Sigmoid colon (tissue), 7 donors: ENCODE measurements at places on chromosomes 3 and 15.

DNA sequence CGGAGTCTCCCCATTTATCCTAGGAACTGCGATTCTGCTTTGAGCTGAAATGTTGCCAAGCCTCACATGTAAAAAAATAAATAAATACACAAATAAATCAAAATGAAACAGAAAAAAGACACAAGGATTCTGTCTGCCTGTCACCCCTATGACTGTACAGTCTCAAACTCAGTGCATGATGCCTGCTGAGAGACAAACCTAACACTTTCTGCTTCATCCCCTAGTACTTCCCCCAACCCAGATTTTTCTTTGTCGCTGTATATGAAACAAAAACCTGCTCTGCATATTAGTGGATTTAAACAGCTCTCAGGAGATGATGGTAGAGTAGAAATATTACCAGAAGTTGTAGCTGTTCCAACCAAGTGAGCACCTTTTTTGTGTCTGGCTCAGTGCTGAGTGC, 530.7 kb upstream of the CFAP20DC start:
- H3K4me1 ChIP-seq = no peaks in the 10 kb centered on the region
- no peaks in the 10 kb centered on the region for H3K27me3 ChIP-seq
- H3K4me3 ChIP-seq = no peak overlapping the region
- H3K36me3 ChIP-seq = no peaks in the 10 kb centered on the region
- H3K27ac ChIP-seq = no peak overlapping the region

GRCh38 chr3:124455891-124456290, 274.4 kb upstream of the UMPS start:
- H3K36me3 ChIP-seq = no peaks in the 10 kb centered on the region
- H3K4me1 ChIP-seq = no peaks in the 10 kb centered on the region
- H3K27me3 ChIP-seq = no peaks in the 10 kb centered on the region
- no peak overlapping the region for H3K27ac ChIP-seq

GRCh38 chr15:56241374-56242105, 2.1 kb downstream of the RFX7 start:
- H3K4me1 ChIP-seq = peaks cover 29% of the 10 kb centered on the region
- no peak overlapping the region for H3K4me3 ChIP-seq
- no peak overlapping the region for H3K27ac ChIP-seq
- DNase-seq = no peak
- no peaks in the 10 kb centered on the region for H3K36me3 ChIP-seq
- no peaks in the 10 kb centered on the region for H3K27me3 ChIP-seq

DNA sequence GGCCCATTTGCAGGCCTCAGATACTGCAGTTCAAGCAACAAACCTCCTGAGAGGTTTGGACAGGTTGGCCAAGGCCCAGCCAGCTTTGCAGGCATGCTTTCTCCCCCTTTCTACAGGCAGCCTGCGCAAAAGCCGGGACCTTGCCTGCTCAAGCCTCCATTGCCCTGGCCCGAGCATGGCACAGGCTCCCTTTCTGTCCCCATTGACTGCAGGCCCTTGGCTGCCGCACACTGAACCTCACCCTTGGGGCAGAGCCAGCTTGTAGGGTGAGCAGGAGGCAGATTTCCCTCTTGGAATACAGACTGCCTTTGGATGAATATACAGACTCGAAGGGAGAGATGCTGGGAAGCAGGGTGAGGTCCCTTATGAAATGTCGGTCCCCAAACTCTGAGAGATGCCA, 461.7 kb upstream of the PROK2 start:
- DNase-seq = peak; percentile 70
- H3K27me3 ChIP-seq = no peaks in the 10 kb centered on the region
- H3K36me3 ChIP-seq = no peaks in the 10 kb centered on the region
- peak overlapping the region; percentile 71 for H3K27ac ChIP-seq
- H3K4me1 ChIP-seq = peaks cover 38% of the 10 kb centered on the region

GRCh38 chr15:64067564-64068030, 21.3 kb upstream of the DAPK2 start:
- no peak overlapping the region for H3K27ac ChIP-seq
- H3K4me1 ChIP-seq = peaks cover 33% of the 10 kb centered on the region
- H3K27me3 ChIP-seq = no peaks in the 10 kb centered on the region
- DNase-seq = peak; percentile 73
- no peaks in the 10 kb centered on the region for H3K36me3 ChIP-seq
- no peak overlapping the region for H3K4me3 ChIP-seq

GRCh38 chr3:60313951-60314461, 937.2 kb downstream of the FHIT start:
- no peak overlapping the region for H3K27ac ChIP-seq
- H3K27me3 ChIP-seq = no peaks in the 10 kb centered on the region
- no peak for DNase-seq
- no peaks in the 10 kb centered on the region for H3K4me1 ChIP-seq
- H3K4me3 ChIP-seq = no peak overlapping the region

- H3K4me1 ChIP-seq = no peaks in the 10 kb centered on the region
- no peak overlapping the region for H3K27ac ChIP-seq
- H3K4me3 ChIP-seq = no peak overlapping the region
- DNase-seq = no peak
Observed at GRCh38 chr3:78604341-78604740, 1163.5 kb downstream of the ROBO1 start.

DNA sequence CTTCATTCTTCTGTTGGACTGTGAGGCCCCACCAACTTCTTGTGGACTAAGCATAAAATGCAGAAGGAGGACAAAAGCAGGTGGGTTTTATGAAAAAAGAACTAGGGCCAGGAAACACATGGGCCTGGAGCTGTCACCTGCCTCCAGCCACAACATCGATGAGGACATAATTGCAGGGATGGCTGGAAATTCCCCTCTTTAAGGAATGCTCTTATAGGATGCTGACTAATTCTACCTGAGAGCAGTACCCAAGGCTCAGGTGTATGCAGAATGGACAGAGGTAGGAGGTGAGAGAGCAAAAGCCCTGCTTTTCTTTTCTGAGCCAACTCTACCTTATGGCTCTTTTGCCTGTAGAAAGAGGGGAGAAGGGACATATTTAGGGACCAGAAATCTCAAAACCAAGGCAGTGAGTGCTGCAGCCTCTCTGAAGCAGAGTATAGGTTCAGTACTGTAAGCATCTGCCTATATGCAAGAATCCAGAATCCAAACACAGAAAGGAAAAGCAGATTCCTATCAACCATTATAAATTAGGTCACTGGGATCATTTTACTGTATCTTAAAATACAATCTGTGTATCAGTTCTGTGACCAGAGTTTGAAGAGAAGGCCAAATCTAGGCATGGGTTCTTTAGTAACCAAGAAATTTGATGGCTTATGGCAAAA, 205.3 kb upstream of the WNT5A start:
- DNase-seq = no peak
- no peak overlapping the region for H3K27ac ChIP-seq
- no peaks in the 10 kb centered on the region for H3K27me3 ChIP-seq
- H3K4me1 ChIP-seq = peaks cover 12% of the 10 kb centered on the region
- no peaks in the 10 kb centered on the region for H3K36me3 ChIP-seq
- H3K4me3 ChIP-seq = no peak overlapping the region

- no peak overlapping the region for H3K4me3 ChIP-seq
- no peak for DNase-seq
- no peaks in the 10 kb centered on the region for H3K27me3 ChIP-seq
- H3K27ac ChIP-seq = no peak overlapping the region
Observed at GRCh38 chr3:150564243-150564642, 17.7 kb downstream of the EIF2A start.

DNA sequence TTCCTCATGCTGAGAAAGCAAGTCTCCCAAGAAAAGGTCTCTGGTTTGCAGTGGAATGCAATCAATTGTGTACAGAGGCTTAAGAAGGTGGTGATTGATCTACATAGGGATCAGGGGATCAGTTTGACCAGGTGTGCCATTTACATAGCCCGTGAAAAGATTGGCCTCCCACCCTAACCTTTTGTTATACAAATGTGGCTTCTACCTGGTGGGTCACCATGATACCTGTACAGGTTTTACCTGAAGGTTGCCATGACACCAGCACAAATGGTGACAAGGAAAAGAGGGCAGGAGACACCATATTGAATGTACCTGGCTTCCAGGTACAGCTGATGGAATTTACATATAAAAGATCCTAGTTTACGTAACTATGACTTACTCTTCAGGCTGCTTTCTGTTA, 25.5 kb upstream of the TEX55 start:
- no peak overlapping the region for H3K27ac ChIP-seq
- no peaks in the 10 kb centered on the region for H3K27me3 ChIP-seq
- DNase-seq = no peak
- H3K4me1 ChIP-seq = no peaks in the 10 kb centered on the region

DNA sequence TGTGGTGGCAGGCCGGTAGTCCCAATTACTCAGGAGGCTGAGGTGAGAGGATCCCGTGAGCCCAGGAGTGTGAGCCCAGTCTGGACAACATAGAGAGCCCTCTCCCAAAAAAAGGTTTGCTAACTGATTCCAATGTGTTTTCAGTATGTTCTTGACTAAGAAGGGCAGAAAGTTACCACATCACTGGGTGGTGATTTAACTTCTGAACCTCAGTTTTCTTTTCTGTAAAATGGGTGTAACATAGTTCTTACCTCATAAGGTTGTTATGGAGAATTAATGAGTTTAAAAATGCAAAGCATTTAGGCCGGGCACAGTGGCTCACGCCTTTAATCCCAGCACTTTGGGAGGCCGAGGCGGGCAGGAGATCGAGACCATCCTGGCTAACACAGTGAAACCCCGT, 28.5 kb upstream of the RAF1 start:
- H3K4me1 ChIP-seq = no peaks in the 10 kb centered on the region
- H3K27ac ChIP-seq = no peak overlapping the region
- H3K4me3 ChIP-seq = no peak overlapping the region
- no peaks in the 10 kb centered on the region for H3K36me3 ChIP-seq
